Hindlimb muscle (tissue), 1 donor: ENCODE measurements at places on chromosomes 13 and 19.
A peak's percentile ranks its signal among the peaks of the same experiment; 100 is the strongest.

DNA sequence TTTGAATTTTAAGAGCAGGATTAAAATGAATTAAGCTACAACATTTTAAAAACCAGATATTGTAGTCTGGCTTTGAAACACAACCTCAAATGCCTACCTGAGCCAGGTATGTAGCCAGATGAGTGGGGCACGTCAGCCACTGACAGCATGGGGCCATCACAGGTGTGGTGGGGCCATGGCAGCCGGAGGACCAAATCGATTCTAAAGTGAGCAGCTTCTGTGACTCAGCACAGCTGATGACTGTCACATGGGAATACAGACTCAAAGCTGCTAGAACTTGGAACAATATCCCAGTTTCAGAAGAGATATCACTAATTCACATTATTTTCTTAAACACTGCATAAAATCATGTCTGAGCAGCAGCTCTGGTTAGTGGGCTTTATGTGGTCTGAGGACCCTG is 52.8 kb downstream of the SERP2 start:
- DNase-seq: no peak

DNA sequence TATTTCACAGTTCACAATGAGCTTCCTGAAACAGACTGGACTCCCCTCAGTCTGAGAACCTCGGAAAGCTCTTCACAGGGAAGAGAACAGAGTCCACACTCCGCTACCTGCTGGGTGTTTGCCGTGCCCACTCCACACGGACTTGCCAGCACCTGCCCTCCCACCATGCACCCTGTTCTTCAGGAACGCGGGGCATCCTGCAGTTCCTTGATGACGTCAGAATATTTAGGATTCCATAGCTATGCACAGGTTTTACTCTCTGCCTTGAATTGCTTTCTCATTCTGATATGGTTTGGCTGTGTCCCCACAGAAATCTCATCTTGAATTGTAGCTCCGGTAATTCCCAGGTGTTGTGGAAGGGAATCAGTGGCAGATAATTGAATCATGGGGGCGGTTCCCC is 74.4 kb upstream of the FARP1 start:
- DNase-seq: no peak

DNA sequence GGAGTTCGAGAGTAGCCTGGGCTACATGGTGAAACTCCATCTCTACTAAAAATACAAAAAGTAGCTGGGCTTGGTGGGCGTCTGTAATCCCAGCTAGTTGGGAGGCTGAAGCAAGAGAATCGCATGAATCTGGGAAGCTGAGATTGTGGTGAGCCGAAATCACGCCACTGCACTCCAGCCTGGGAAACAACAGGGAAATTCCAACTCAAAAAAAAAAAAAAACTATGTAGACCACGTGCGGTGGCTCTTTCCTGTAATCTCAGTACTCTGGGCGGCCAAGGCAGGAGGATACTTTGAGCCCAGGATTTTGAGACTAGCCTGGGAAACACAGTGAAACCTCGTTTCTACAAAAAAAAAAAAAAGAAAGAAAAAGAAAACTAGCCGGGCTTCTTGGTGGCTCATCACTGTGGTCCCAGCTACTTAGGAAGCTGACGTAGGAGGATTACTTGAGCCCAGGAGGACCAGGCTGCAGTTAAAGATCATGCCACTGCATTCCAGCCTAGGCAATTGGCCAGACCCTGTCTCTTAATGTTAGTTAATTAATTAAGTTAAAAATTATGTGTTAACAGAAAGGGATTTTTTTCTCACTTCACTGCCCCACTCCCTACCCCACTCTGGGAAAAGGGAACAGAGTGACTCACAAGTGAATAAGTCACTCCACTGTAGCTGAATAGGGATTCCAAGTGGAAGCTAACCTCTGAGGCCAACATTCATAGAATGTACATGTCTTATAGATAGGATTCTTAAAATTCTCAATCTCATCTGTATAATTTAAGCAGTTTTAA is 2.2 kb downstream of the ZNF83 start:
- no peak for DNase-seq

DNA sequence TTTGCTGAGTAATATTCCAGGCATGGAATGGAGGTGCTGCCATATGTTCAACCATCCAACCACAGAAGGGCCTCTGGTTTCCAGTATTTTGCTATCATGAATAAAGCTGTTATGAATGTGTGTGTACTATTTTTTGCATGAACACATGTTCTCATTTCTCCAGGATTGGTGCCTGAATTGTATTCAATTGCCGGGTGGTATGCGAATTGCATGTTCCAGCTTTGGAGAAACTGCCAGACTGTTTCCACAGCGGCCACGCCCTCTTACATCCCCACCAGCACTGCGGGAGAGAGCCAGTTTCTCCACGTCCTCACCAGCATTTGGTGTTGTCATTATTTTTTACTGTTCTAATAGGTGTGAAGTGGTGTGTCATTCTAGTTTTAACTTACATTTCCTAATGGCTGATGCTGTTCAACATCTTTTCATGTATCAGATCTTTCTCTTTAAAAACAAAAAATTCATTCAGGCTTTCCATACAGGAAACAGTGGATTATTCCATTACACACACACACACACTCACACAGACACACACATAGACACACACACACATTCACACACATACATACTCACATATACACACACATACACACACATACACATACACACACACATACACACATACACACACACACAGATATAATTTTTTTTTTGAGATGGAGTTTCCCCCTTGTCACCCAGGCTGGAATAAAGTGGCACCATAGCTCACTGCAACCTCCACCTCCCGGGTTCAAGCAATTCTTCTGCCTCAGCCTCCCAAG is 154.1 kb downstream of the PTPRS start:
- DNase-seq: peak; percentile 23

GRCh38 chr19:14102102-14102696 is 11.6 kb upstream of the SAMD1 start:
- no peak for DNase-seq

DNA sequence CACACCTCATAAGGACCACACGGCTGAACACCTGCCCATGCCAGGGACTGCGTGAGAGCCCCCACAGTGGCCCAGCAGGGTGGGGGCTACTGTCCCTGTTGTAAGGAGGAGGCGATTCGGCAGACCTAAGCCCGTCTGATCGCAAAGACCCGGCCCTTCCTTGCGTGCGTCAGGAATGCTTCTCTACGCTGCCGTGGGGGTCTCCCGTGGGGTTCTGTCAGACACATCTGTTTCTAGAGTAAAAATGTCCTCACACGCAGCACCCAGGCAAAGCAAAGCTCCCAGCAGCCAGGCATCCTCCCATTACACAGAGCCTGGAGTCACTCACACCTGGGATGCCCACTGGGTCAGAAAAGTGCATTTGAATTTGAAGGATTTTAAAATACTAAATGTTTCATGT is 147.7 kb upstream of the SOX1 start:
- DNase-seq: no peak

DNA sequence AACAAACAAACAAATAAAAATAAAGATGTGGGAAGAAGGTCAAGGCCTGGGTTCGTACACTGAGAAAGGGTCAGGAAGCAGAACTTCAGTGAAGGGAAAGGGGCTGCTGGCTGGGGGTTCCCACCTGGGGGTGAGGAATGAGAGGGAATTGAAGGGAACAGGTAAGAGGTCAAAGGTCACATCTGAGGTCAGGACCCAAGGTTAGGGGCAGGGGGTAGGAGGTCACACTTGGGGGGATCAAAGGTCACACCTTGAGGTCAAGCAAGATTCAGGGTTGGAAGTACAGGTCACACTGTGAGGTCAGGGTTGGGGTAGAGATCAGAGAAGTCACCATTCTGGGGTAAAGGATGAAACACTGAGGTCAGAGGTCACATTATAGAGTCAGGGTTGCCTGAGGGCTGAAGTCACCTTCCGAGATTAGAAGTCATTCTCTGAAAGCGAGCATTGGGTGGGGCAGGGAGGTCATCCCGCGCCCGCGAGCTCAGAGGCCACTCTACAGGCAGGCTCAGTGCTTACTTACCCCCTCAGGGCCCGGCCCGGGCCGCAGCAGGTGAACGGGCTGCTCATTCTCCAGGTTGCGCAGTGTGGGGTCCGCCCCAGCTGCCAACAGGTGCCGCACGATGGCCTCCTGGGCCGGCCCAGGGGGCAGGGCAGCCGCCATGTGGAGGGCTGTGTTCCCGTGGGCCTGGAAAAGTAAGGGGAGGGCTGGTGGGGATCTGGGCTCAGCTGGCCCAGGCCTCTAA is 10.8 kb downstream of the NFKBID start:
- no peak for DNase-seq

- DNase-seq: no peak
Observed at GRCh38 chr19:48988286-48988685, 4.8 kb downstream of the GYS1 start.

- DNase-seq: no peak
Observed at GRCh38 chr13:30821421-30821820, 84.7 kb upstream of the MEDAG start.

DNA sequence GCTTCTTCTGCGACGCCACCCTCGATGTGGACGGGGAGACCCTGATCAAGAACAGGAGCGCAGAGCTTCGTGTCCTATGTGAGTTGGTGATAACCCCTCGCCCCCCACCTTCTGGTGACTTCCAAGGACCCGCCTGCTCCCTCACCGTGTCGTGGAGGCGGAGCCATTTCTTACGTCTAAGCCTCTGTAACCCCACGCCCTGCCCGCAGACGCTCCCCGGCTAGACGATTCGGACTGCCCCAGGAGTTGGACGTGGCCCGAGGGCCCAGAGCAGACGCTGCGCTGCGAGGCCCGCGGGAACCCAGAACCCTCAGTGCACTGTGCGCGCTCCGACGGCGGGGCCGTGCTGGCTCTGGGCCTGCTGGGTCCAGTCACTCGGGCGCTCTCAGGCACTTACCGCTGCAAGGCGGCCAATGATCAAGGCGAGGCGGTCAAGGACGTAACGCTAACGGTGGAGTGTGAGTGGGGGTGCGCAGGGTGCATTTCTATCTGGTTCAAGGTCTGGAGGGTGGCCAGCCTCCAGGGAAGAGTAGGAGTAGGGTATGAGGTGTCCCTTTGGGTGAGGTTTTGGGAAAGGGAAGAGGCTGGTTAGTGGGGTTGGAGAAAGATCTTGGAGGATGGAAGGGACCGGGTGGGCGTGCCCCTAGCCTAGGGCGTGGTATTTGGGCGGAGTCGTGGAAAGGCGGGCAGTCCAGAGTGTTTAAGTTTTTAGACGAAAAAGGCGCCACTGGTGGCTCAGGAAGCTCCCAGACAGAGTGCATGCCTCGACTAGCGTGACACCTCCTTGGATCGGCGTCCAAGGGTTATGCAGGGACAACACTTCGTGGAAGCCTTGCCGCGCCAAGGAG is 3.3 kb downstream of the ICAM5 start:
- DNase-seq: no peak

DNA sequence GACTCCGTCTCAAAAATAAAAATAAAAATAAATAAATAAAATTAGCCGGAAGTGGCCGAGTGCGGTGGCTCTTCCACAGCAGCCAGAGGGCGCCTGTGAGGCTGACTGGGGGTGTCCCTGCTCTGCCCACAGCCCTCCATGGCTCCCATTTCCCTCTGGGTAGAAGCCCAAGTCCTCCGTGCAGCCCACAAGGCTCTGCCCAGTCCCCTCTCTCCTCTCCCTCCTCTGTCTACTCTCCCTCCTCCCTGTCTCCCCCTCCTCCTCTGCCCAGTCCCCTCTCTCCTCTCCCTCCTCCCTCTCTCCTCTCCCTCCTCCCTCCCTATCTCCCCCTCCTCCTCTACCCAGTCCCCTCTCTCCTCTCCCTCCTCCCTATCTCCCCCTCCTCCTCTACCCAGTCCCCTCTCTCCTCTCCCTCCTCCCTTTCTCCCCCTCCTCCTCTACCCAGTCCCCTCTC is 20.4 kb downstream of the MISP start:
- no peak for DNase-seq

DNA sequence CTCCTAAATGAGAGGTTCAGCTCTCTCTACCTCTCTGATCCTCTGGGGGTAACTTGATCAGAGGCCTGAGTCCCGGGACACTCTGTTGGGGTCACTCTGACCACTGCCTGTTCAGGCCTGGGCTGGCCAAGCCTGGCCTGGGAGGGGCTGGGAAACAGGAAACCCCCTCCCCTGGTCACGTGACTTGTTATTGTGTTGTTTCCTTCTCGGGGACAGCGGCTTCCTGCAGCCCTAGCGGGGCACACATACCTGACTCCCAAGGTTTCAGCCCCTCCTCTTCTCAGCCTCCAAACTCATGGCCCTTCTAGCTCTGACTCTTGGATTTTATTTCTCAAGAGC is at the start of gene USHBP1:
Gene USHBP1 (minus strand): TSS at position 105 of the 339 bp plus-strand sequence. CDS start 446 bp downstream, outside the sequence.
- DNase-seq: no peak

- no peak for DNase-seq
Observed at GRCh38 chr19:19613506-19613905, 5.0 kb downstream of the PBX4 start.

GRCh38 chr13:92745258-92745657 is 481.3 kb upstream of the GPC6 start:
- no peak for DNase-seq

DNA sequence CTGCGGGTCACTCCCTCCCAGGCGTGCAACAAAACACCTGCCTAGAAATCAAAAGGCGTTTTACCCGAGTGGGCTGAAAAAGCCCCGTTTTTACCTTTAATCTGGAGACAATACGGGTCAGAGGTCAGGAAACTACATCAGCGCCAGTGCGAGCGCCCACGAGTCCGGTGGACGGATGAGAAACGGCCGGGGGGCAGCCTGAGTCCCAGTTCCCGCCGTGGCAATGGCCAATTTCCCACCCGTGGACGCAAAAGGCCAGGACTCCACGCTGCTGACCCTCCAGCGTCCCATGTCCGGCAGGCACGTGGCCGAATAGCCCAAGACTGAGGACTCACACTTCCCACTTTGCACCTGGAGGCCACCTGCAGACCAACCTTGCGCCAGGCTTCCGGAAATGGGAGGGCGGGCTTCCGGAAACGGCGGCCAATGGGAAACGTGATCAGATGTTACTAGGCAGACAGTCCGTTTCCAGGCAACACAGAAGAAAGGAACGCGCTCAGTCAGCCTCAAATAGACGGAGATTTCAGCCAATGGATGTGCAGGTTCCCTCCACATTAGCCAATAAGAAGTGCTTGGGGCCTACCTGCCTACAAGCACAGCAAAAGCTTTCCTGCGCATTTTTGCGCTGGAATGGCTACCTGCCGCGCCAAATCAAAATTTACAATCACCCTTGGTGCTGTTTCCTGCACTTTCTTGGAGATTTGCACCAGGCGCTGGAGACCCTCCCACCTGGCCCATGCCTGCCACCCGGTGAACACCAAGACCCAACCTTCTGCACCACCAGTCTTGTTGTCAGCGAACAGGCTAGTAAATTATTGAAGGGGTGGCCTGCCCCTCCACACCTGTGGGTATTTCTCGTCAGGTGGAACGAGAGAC is 47.4 kb downstream of the ZFP14 start:
- DNase-seq: peak; percentile 94
